Kidney epithelial cell (primary cell): ENCODE measurements at places on chromosomes 7 and 10. TPM values are rescaled to one million over a fixed set of nuclear protein-coding genes. Genes with fewer than 3 reads are reported as not detected.

The TSPAN33 gene
- total RNA-seq: 18.0 and 22.2 TPM in 2 replicates

The GIMAP8 gene
- total RNA-seq: not detected in 2 replicates

The NME8 gene
- total RNA-seq: not detected in 2 replicates

The TMEM225B gene
- total RNA-seq: 0.27 TPM in 1 of 2 replicates, not detected in the other

DNA sequence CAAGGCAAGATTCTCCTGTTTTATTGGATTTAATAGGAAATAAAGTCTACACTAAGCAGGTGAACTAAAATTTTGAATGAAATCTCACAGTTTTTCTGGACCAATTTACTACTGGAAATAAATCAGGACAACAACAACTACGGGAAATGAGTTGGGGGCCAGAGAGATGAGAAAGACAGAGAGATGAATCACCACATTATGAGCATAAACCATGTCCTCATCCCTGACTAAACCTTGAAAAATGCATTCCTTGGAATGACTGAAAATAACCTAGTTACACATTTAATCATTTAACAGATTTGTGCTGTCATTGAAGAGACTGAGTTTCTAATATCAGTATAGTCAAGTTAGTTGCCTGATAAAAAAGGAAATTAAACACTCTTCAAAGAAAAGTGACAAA is 608.4 kb upstream of the KCND2 start:
- DNase-seq: peak; percentile 67

- no peak for DNase-seq
Measured at GRCh38 chr7:123552641-123553040, 5.0 kb downstream of the NDUFA5 start.

GRCh38 chr7:12320987-12321647 is 82.5 kb downstream of the VWDE start:
- DNase-seq: no peak

DNA sequence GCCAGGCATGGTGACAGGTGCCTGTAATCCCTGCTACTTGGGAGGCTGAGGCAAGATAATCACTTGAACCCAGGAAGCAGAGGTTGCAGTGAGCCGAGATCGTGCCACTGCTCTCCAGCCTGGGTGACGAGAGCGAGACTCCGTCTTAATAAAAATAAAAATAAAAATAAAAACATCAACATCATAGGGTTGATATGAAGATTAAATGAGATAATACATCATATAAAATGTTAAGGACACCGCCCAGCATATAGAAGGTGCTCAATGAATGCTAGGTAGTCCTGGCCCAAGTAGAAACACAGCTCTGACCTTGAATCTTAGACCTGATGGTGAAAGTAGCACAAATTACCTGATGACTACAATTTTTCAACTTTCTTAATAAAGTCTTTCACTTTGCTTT is 74.0 kb downstream of the PAX2 start:
- no peak for DNase-seq

DNA sequence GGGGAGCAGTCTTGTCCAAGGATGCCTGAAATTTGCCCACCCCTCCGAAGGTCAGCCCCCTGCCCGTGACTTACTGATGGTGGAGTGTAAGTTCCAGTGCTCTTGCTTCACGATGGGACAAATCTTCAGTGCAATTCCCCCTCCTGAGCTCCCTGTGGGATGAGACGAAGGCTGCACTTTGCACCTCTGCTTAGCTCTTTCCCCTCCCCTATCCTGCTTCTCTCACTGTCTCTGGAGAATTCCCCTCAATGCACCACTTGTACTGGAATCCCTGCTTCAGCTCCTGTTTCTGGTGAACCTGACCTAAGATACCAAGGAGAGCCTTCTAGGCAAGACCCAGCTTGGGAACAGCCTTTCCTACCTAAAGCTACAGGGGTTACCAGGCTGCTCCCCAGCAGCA is 122.9 kb upstream of the ZMIZ1 start:
- no peak for DNase-seq

GRCh38 chr10:102068216-102068615 is 3.1 kb downstream of the HPS6 start:
- DNase-seq: no peak
